ENCODE measurements at places on chromosomes 16 and 17. TPM values are rescaled to one million over a fixed set of nuclear protein-coding genes. Genes with fewer than 3 reads are reported as not detected.

DNA sequence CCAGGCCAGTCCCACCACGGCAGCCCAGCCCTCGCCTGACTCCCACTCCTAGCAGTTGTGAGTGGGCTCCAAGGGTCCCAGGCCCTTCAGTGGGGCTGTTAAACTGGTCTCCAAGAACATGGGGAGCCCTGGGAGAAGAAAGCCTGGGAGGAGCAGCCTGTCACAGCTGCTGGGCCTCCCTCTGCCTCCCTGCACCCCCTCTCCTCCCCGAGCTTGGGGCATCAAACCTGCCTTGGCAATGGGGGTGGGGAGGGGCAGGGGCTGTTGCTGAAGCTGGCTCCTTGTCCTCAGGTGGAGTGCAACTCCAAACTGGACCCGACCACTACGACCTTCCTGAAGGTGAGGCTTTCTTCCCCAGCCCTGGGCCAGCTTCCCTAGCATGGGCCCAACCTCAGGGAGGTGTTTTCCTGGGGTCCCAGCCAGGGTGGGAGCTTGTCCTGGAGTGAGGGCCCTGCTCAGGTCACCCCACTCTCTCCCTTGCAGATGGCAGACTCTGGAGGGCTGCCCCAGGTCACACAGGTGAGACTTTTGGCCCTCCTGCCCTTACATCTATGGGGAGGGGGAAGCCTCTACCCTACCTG is 6.6 kb upstream of the SETD6 start:
- DNase-seq, result no peak

DNA sequence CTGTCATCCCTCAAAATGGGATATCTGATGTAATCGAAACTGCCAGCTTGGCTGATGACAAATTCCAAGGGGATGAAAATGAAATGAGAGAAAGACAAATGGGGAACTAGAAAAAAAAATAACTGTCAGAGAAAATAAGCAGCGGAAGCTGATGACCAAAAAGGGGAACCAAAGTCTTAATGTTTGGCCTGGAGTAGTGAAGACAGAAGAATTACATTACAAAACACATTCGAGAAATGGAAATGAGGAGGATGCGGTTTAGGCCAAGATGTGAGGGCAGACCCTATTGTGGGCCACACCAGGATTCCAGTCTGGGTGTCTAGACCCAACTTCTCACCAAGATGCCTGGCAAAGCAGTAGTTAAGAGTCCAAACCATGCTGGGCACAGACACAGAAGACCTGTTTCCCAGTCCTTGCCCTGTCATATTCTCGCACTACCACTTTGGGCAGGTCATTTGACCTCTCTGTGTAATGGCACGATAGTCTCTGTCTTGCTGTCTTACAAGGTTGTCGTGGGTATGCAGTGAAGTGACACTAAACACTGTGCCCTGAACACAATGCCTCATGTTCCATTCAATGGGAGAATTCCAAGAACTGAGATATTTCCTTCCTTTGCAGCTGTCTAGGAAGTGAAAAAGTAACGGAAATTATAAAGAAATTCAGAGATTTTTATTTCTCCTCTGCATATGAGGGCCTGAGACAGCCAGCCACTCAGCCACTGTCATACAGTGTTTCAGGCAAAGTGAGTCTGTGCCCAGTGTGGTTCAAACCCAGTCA is 12.3 kb upstream of the CCL2 start:
- no peak for DNase-seq

The DECR2 gene
- 19.8 TPM for total RNA-seq

The CBFA2T3 gene
- not detected for total RNA-seq

The HS3ST3A1 gene
- 47.6 TPM for total RNA-seq
